Adipocyte (in vitro differentiated cells): ENCODE measurements at places on chromosomes 1 and 21.

DNA sequence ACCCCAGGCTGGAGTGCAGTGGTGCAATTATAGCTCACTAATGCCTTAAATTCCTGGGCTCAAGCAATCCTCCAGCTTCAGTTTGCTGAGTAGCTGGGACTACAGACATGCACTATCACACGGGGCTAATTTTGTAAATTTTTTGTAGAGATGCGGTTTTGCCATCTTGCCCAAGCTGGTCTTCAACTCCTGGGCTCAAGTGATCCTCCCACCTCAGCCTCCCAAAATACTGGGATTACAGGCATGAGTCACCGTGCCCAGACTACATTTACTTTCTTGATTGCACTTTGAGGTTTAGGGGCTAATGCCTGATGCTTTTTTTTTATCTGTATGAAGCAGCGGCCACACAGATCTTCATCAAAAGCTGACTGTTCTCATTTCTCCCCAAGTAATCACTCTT, 124.6 kb downstream of the KIF26B start:
- DNase-seq: peak; percentile 28

- DNase-seq: no peak
Observed at GRCh38 chr1:204572923-204573922, 57.0 kb downstream of the MDM4 start.

DNA sequence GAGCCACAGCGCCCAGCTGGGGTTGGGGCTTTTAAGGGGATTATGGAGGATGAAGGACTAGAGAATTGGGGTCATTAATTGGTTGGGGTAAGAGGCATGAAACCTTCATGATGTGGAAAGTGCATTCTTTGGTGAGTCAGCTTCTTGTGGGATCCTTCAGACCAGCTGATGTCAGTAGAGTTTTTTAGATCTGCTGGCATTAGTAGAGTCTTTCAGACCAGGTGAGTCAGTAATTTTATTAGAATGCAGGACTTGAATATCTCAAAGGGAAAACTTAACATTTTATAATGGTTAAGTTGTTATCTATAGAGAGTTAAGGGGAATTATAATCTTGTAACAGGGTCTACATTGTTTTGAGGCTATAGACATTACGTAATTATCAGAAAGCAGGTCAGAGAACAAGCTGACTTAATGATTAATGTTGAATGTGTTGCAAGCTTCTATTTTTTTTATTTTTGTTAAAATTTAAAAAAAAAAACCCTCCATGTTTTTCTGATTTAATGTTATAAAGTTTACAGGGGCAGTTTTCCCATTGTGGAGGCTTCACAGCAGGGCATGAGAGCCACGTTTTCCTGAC, 160.9 kb upstream of the FMN2 start:
- no peak for DNase-seq

DNA sequence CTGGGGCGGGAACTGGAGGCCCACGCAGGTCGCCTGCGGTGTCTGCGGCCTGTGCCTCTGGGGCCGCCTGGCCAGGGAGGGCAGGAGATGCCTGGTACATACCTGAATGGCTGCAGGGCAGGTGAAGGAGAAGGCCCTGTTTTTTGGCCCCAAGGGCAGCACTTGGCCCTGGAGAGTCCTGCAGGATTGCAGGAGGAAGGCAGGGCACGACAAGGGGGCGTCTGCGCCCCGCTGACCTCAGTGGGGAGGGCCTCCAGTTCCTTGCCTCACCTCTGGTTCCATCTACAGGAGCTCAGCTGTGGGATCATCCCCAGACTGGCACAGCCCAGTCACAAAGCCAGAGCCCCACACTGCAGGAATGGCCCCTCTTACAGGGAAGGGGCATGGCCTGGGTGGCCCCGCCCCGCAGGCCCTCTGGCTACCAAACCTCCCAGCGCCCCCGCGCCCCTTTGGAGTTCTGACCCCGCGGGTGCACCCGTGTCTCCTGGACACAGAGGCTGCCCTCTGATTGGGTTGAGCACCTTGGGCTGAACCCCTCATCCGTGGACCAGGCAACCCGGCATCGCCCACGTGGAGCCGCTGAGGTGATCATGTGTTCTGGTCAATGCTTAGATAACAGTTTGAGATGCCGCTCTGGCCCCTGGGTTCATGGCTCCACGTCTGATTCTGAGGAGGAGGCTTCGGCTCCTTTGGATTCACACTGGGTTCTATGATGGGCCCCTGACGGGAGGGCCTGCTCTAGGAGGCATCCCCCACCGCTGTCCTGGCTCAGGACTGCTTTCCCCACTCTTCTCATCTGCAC, 1.3 kb upstream of the PEX10 start:
- no peak for DNase-seq

GRCh38 chr1:212190169-212190568, 95.0 kb upstream of the PPP2R5A start:
- DNase-seq: no peak
